Left lung (tissue), 14 donors: ENCODE measurements at places on chromosomes 3 and 15.
A peak's percentile ranks its signal among the peaks of the same experiment; 100 is the strongest.

DNA sequence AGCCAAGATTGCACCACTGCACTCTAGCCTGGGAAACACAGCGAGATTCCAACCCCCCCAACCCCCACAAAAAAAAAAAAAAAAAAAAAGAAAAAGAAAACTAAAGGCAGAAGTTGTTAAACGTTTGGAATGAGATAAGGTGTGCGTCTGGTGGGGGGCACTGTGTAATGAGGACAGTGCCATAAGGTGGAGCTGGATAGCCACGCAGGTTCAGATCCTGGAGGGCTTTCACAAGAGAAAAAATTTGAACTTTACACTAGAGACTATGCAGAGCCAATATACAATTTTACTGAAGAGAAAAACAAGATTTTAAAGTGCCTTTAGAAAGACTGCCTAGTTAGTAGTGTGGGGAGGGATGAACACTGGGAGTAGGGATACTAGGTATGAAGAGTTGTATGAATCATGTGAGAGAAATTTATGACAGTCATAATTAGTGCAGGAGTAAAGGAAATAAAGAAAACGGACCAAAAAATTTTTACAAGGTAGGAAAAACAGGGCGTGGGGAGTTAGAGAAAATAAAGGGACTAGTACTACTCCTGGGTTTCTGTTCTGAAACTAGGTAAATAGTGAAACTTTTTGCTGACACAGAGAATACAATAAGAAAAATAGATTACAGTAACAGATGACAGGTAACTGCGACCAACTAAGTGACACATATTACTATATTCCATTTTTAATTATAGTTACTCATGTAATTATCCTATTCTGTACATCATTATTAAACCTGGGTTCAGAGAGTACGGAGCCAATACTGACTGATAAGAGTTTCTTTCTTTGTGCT is 108.1 kb downstream of the PEAK1 start:
- no peak for DNase-seq

GRCh38 chr15:73849641-73850040 is 23.7 kb upstream of the TBC1D21 start:
- DNase-seq: no peak

DNA sequence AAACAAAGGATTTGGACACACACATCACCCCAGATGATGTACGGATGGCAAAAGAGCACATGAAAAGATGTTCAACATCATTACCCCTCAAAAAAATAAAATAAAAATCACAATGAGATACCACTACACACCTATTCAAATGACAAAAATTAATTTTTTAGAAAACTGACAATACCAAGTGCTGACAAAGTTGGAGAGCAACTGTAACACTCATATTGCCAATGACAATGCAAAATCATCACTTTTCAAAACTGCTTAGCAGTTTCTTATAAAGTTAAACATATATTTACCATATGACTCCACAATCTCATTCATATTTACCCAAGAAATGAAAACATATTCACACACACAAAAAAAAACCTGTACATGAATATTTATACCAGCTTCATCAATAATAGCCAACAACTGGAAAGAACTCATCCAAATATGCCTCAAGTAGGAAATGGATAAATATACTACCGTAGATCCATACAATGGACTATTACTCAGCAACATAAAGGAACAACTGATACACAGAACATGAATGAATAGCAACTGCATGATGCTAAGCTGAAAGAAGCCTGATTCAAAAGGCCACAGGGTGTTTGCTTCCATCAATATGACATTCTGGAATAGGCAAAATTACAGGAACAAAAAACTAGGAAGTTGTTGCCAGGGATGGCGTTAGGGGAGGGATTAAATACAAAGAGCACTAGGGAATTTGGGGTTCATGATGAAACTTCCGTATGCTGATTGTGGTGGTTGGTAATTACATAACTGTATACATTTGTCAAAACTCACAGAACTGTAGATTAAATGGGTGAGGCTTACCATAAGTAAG is 1.3 kb downstream of the FSIP1 start:
- no peak for DNase-seq

- DNase-seq: no peak
Measured at GRCh38 chr15:73325191-73325861, 43.4 kb downstream of the HCN4 start.

DNA sequence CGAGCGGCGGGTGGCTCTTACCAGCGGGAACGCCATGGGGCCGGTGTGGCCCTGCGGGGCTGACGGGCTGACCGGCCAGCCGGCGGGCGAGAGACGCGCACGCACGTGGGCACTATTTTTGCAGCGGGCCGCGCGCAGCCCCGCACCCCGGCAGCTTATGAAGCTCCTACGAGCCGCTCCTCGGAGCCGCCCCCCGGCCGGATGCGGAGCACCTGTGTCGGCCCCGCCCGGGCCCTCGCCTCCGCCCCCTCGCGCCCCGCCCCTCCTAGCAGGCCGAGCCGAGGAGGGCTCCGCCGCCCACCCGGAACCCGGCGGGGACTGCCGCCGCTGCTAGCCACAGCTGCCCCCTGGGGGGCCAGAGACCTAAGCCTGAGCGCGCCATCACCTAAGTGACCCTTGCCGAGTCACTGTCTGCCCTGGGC is 683 bp upstream of the CPEB1 start:
- no peak for DNase-seq

GRCh38 chr3:144643771-144644198 is 672.2 kb downstream of the DIPK2A start:
- peak; percentile 9 for DNase-seq

DNA sequence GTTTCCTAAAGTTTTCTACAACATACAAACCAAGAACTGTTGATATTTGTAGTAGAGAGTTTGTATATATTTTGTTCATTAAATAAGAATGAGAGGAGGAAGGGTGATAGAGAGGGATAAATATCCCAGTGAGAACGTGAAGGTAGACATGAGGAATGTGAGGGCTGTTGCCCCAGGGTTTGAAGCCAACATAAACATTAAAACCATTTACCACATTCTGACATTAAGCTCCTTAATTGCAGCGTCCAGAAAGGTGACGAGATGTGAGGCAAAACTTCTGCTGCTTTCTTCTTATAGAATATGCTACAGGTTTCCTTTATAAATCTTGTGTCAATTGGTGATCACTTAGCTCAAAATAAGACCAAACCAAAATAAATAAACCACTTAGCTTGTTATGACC is 267.8 kb upstream of the CNTN4 start:
- no peak for DNase-seq

- DNase-seq: no peak
Measured at GRCh38 chr15:71592203-71592602, 218.2 kb upstream of the NR2E3 start.

DNA sequence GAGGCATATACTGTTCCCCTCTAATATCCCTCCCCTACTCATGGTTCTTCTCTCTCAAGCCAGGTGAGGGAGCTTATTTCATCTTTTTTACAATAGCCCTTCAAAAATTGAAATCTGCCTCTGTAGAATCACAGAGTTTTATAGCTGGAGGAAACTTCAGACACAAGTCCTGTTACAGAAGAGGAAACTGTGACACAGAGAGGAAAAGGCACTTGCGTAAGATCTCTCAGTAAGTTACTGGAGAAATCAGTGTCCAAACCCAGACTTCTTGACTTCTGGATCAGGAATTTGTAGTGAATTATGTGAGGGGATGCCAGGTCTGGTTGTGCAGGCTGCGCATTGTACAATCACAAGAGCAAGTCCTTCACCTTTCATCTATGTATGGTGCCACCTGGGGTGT is 4.6 kb downstream of the FGD5 start:
- DNase-seq: no peak

DNA sequence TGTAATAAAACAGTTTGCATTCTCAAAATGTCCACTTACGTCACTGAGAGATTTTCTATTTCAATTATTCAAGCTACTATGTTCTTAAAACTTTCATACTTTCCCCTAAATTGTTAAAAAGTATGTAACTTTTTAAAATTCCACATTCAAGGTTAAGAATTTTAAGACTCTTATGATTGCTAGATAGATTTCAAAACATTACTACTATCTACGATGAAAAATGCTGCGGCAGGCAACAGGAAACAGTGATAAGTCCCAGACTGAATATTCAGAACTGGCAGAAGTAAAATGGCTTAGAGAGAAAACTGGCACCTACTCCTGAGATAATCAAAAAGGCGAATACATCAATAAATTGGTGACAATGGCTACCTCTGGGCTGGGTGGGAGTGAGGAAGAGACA is 16.2 kb downstream of the ATP13A3 start:
- no peak for DNase-seq

- no peak for DNase-seq
Measured at GRCh38 chr15:64792282-64792681, 16.9 kb upstream of the RBPMS2 start.

GRCh38 chr15:76823890-76824289 is 81.2 kb downstream of the SCAPER start:
- no peak for DNase-seq

- no peak for DNase-seq
Measured at GRCh38 chr3:27285668-27286067, 83.5 kb downstream of the NEK10 start.

DNA sequence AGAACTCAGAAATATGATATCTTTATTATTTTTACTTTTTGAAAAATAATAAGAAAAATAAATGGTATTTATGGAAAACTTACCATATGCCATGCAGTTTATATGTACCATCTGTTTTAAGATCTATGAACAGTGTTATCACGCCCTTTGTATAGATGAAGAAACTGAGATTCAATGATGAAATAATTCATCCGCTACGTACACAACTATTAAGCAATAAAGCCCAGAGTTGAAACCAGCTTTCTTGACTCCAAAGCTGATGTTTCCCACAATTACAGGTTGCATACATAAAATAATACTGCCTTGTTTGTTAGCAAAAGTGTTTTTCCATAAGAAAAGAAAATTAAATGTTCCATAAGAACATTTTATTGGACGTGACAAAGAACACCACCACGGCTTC is 67.2 kb upstream of the BCL6 start:
- no peak for DNase-seq

DNA sequence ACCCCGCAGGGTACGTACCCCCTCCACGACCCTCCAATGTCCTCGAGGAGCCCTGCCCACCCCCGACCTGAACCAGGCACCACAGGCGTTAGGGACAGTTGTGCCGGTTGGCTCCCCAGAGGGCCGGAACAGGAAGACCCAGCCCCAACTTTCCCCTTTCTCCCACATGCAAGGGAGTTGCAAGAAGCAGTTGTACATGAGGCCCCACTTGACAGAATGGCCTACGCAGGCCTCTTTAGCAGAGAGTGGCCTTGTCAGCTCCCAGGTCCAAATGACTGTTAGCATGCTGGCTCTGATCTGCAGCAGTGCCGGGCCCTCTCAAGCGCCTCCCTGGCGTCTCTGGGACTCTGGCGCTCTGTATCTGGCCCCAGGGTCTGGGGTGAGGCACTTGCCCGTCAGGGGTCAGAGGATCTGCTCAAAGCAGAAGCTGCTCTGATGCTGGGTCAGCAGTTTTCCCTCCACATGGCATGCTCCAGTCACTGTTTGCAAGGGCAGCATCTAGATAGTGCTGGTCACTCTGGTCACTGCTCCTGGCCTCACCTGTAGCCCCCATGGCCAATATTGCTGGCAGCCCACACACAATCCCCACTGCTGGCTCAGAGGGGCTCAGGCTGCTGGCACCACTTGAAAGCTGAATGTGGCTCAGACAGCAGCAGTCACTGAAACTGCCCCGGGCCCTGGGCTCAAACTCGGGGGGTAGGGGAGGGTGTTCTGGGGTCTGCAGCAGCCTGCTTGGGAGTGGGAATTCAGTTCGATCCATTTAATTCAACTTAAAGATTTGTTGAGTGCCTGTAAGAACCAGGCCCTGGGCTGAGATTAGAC is 254.5 kb downstream of the FAM43A start:
- no peak for DNase-seq

DNA sequence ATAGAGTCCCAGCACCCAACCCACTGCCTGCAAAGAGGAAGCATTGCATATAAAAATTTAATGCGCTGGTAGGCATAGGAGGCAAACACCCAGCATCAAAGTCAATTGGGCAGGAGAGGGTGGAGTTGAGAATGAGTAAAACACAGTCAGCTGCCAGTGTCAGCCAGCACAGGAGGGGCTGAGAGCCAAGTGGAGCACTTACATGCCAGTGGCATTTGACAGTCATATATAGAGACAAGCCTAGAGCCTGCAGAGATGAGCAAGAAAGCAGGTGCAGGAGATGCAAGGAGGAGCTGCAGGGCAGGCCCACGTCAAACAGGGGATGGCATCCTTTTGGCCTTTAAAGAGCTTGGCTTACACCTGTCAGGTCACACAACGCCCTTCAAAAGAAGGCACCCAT is 27.6 kb upstream of the ZFAND6 start:
- no peak for DNase-seq

DNA sequence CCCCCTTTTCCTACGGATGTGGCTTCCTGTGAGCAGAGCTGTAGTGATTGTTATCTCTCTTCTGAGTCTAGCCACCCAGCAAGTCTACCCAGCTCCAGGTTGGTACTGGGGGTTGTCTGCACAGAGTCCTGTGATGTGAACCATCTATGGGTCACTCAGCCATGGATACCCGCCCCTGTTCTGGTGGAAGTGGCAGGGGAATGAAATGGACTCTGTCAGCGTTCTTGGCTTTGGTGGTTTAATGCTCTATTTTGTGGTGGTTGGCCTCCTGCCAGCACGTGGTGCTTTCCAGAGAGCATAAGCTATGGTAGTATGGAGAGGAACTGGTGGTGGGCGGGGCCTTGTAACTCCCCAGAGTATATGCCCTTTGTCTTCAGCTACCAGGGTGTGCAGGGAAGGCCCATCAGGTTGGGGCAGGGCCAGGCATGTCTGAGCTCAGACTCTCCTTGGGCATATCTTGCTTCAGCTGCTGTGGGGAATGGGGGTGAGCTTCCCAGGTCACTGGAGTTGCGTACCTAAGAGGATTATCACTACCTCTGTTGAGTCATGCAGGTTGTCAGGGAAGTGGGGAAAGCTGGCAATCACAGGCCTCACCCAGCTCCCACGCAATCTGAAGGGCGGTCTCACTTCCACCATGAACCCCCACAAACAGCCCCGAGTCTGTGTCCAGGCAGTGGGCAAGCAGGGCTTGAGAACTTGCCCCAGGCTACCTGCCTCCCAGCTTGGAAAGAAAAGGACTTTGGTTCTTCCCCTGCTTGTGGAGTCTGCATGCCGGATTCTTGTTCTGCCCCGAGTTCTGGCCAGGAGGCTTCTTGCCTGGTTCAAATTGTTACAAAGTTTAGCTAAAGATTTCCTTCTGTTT is 9.0 kb upstream of the ADGRG7 start:
- DNase-seq: no peak

DNA sequence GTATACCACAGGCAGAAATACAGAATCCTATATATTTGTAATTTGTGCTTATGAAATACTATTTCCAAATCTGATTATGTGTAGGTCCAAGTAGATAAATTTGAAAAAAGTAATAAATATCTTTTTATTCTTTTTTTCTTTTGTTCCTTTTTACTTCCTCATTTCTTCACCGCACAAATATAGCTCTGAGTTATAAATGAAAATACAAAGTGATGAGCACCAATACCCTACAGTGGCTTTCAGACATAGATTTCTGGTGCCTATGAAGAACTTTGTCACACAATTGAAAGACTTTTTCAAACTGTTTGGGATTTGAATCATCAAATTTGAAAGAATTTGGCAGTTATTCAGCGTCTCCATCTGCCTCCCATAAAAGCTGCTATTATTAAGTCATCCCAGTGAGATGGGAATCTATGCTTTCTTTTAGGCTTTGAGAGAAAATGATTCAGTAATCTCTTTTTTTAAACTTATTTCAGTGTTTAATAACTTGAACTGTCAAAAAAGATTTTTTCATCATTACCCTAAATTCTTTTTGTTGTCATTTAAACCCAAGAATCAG is 363.6 kb upstream of the GOLIM4 start:
- DNase-seq: peak; percentile 28
